ENCODE measurements at places on chromosomes 2 and 18.

- DNase-seq: no peak
These were observed 86.1 kb upstream of the KYNU start for GRCh38 chr2:142791335-142791734.

DNA sequence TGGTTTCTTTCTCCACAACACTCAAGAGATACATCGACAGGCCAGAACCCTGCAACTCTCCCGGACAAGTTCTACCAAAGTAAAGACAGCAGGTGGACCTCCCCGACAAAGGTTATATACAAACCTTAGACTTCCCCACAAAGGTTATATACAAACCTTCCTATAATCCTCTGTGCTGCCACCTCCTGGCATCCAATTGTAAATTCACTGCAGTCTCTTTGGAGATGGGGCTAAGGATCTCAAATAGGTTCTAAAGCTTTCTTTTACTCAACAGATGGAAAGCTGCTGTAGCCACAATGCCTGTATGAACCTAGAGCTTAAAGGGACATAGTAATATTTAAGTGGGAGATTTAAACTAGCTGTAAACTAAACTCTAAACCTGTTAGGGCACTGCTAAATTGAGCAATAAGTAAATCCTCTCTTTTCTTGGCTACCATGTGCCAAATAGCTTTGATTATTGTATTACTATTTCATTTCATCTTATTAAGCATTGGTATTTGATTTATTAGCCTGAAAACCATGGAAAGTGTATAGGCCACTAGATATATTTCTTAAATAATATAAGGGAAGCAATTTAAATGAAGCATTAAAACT, 9.8 kb upstream of the MREG start:
- no peak for DNase-seq

- no peak for DNase-seq
These were observed 288.5 kb upstream of the HNMT start for GRCh38 chr2:137675584-137676327.

DNA sequence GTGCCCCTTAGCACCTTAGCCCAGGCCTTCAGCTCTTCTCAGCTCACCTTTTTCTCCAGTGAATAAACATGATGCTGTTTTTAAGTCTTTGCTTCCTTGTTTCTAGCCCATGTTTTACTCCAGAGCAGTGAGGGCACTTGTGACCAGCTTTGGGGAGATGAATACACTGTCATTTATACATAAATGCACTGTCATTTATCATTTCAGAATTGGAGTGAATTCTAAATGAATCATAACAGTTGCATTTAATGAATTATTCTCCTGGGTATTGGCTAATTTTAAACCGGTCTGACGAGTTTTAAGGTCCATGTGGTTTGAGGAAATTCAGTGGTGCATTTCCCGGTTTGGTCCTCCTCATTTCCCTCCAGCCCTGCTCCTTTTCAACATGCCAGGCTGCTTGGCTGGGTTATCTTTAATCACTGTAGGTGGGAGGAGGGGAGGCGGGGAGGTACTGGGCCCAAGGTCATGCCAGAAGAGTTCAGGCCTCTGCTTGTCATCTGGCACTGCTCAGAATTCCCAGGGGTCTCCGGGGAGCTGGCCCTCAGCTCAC, 23.9 kb downstream of the PRKCE start:
- DNase-seq: no peak

GRCh38 chr18:58580078-58580477, 48.8 kb downstream of the ALPK2 start:
- no peak for DNase-seq

- DNase-seq: no peak
These were observed 12.3 kb downstream of the TMEM237 start for GRCh38 chr2:201631041-201631440.
